Melanocyte of skin (primary cell): ENCODE measurements at places on chromosomes 7 and 10. TPM values are rescaled to one million over a fixed set of nuclear protein-coding genes. Genes with fewer than 3 reads are reported as not detected.

Gene GRID2IP
- total RNA-seq = not detected in 2 replicates

Gene ELN
- total RNA-seq = not detected in 2 replicates

Gene NPFFR1
- total RNA-seq = not detected in 2 replicates

Gene MOGAT3
- not detected in 2 replicates for total RNA-seq

Gene FRMD4A
- total RNA-seq = 26.8 and 48.3 TPM in 2 replicates

Gene C10orf71
- total RNA-seq = not detected in 2 replicates

Gene PLPP4
- 41.6 and 52.1 TPM in 2 replicates for total RNA-seq
